ENCODE measurements at places on chromosomes 5 and 9.

GRCh38 chr9:123959787-123960186 lies 29.9 kb upstream of the DENND1A start:
- DNase-seq: no peak

- no peak for DNase-seq
Measured at GRCh38 chr9:131333771-131334628, 44.5 kb downstream of the PLPP7 start.

GRCh38 chr5:130514984-130515690 lies 610.9 kb downstream of the CHSY3 start:
- no peak for DNase-seq

DNA sequence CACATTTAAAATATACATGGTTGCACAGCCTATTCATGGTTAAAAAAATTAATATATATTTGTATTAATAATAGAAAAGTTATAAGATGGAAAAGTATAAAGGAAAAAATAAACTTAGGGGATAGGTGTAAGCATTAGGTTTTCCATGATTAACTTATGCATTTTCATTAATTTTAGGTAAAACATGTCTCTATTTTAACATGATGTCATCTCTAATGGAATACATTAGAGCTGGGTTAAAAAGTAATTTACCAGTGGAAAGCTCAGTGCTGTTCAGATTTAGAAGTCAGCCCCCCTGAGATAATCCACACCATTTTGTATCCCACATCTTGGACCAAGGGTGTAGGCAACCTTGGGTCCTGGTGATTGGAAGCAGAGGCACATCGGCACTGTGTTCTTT lies 49.7 kb downstream of the SNX24 start:
- no peak for DNase-seq

DNA sequence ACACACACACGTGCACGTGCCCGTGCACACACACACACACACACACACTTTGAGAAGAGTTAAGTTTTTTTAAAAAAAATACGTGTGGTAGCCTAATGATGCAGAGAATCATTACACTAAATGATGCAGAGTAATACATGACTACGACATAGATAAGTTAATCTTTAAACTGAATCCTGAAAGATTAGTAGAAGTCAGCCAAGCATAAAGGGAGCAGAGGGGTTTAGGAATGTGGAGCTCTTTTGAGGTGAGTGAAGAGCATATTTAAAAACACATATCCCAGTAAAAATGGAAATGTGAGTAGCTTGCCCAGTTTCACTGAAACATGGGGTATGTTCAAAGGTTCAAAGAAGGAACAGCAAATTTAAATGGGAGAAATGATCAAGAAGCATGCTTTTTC lies 61.3 kb upstream of the TYRP1 start:
- DNase-seq: no peak

DNA sequence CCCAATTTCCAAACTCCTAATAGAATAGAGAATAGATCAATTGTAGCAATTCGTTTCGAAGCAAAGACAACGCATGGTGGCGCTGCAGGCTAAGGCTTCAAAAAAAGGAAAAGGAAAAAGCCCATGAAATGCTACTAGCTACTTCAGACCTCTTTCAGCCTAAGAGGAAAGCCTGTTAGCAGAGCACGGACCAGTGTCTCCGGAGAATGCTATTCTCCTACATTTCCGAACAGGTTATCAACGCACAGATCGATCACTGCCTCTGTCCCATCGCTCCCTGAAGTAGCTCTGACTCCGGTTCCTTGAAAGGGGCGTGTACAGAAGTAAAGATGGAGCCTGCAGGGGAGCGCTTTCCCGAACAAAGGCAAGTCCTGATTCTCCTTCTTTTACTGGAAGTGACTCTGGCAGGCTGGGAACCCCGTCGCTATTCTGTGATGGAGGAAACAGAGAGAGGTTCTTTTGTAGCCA lies at the start of gene PCDHB15:
TSS of gene PCDHB15 (plus strand) at position 146 of the 468 bp plus-strand sequence. CDS start at position 330, 184 bp downstream.
- no peak for DNase-seq

GRCh38 chr9:120935383-120935857 lies 8.8 kb upstream of the TRAF1 start:
- no peak for DNase-seq

- no peak for DNase-seq
Measured at GRCh38 chr9:33418090-33418489, 15.7 kb upstream of the AQP7 start.

- no peak for DNase-seq
Measured at GRCh38 chr9:13144166-13144775, 135.2 kb downstream of the MPDZ start.

DNA sequence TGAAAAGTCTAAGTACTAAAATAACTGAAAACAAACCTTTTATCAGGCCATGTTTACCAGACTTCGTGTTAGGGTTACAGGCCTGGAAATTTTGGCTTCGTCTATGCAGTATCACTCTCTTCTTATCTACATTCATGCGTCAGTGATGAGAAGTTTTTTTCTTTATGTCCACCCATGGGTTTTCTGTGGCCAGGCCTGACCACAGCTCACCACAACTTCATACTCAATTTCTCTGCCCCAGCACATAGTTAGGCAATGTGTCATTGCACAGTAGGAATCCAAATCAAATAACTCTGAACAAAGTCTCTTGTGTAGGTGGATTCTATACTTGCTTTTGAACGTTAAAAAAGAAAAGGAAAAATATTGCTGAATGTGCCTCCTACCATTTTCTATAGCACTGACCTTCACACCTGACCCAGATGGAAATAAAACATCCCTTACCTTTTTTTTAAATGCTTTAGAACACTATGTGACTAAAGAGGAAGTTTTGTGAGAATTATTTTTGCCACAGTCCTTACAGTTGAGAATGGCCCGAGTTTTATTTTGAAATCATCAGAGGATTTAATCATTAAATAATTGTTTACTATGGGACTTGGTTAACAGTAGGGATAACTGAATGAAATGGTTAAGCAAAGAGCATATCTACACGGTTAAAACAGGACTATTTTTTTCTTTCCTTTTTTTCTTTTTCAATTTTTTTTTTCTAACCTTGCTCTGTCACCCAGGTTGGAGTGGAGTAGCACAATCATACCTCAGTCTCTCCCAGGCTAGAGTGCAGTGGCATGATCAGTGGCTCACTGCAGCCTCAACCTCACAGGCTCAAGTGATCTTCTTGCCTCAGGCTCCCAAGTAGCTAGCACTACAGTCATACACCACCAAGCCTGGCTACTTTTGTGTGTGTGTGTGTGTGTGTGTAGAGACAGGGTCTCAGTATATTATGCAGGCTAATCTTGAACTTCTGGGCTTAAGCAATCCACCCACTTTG lies 1247.0 kb upstream of the ACO1 start:
- no peak for DNase-seq

- no peak for DNase-seq
Measured at GRCh38 chr9:127370672-127371648, 26.0 kb upstream of the SLC2A8 start.

- no peak for DNase-seq
Measured at GRCh38 chr5:137995077-137995748, 37.7 kb downstream of the FAM13B start.

- no peak for DNase-seq
Measured at GRCh38 chr5:109844695-109845094, 155.0 kb downstream of the MAN2A1 start.

GRCh38 chr5:4831325-4831724 lies 308.8 kb upstream of the ADAMTS16 start:
- no peak for DNase-seq

GRCh38 chr5:173941758-173942401 lies 47.1 kb upstream of the C5orf47 start:
- no peak for DNase-seq

DNA sequence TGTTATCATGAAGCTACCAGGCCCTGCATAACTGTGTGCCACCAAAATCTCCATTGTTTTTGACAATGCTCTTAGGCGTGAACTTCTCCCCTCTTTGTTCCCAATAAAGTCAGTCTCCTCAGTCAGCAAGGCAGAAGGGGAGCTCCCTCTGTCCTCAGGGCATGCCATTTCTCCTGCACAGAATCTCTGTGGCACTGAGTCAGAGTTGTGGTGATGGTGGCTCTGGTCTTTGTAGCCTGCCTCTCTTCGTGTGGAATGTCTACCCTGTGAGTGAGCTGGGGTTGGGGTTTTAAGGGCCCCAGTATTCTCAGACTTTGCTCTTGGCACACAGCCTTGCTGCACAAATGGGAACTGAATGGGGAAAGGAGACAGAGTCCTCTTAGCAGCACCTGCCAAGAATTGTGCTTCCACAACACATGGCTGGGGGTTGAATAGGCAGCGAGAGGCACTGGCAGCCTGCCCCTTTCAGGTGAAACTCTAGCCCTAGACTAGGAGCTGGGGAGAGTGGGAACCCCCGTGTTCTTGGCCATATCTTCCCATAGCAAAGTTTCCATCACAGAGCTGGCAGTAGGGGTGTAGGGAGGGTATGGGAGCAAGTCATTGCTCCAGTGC lies 146.6 kb downstream of the SH3GL2 start:
- no peak for DNase-seq

GRCh38 chr9:35341585-35341984 lies 148.3 kb upstream of the RUSC2 start:
- no peak for DNase-seq

- DNase-seq: no peak
Measured at GRCh38 chr5:151885138-151885908, 39.3 kb downstream of the GLRA1 start.

- DNase-seq: no peak
Measured at GRCh38 chr5:115392611-115393010, 96.2 kb upstream of the CCDC112 start.

GRCh38 chr5:6732634-6733410 lies 19.6 kb downstream of the TENT4A start:
- DNase-seq: no peak

- no peak for DNase-seq
Measured at GRCh38 chr9:98568909-98569469, 139.7 kb downstream of the GABBR2 start.

GRCh38 chr5:36089989-36090388 lies 23.3 kb upstream of the UGT3A2 start:
- DNase-seq: no peak

- DNase-seq: no peak
Measured at GRCh38 chr9:137303151-137303892, 1.3 kb upstream of the NRARP start.

- DNase-seq: no peak
Measured at GRCh38 chr5:36558641-36559040, 47.8 kb upstream of the SLC1A3 start.

DNA sequence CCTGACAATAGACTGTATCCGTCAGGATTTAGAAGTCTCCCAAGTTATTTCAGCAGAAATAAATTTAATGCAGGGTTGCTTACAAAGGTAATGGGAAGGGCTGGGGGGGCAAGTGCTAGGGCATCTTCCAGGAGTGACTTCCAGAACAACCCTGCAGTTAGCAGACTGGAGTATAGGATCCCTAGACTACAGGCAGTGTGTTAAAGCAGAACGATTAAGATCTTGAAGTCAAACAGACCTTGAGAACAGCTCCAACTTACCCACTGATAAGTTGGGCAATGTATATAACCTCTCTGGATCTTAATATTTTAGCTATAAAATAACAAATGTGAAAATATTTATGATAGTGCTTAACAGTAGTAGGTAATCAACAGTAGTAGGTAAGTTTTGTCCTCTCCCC lies 113.6 kb upstream of the LIFR start:
- no peak for DNase-seq

- no peak for DNase-seq
Measured at GRCh38 chr9:112032743-112033142, 136.1 kb downstream of the UGCG start.

DNA sequence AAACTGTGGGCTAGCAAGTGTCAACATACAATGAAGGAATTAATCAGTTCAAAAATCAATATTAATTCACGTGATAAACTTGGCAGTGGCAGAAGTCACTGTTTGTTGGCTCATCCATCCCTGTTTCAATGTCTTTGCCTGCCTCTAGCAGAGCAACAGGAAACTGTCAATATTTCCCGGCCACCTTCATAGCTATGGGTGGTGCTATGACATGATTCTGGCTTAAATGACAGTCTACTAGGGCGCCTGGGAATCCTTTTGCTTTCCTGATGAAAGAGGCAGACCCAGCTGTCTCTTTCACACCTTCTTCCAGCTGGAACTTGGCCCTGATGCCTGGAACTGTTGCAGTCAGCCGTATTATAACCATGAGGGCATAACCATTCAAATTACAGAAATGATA lies 72.1 kb upstream of the DNAH5 start:
- DNase-seq: no peak

- no peak for DNase-seq
Measured at GRCh38 chr5:132774896-132775295, 2.1 kb downstream of the SEPTIN8 start.

DNA sequence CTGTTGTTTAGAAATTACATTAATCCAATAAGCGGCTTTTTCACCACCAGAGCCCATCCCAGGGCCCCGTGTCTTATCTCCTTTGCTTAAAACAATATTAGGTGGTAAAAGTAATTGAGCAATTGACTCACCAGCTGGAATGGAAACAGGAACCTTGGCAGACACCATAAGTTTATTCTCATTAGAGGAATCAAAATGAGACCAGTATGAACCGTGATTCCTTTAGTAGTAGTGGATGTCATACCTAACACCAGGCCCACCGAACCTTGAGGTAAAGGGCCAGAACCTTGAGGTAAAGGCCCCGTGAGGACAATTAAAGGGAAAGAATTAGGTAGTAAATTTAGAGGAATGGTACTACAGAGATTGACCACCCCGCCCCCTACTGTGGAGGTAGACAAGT lies 16.5 kb downstream of the HSDL2 start:
- no peak for DNase-seq

DNA sequence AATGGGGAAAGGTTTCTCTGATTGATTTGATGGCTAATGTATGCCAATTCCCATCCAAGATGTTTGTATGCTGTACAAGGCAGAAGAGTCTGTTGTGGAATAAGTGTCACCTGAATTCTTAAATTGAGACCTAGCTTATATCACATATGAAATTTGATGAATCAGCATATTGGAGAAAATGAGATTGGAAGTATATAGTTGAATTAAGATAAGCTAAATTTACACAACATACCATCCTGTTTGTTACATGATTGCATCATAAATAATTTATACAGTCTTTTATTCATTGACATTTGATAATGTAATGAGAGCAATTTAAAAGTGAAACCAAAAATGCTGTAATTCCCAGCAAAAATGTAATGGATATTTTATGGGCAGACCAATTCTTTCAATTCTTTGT lies 1.1 kb downstream of the CWC27 start:
- DNase-seq: no peak

GRCh38 chr5:152378730-152379129 lies 26.3 kb downstream of the NMUR2 start:
- DNase-seq: no peak

- no peak for DNase-seq
Measured at GRCh38 chr5:59367791-59368394, 525.6 kb downstream of the PDE4D start.

- DNase-seq: no peak
Measured at GRCh38 chr5:167934551-167934971, 356.9 kb upstream of the WWC1 start.

- DNase-seq: no peak
Measured at GRCh38 chr5:146912874-146913273, 34.3 kb upstream of the PPP2R2B start.

- no peak for DNase-seq
Measured at GRCh38 chr9:706073-706472, 135.4 kb upstream of the DMRT1 start.

DNA sequence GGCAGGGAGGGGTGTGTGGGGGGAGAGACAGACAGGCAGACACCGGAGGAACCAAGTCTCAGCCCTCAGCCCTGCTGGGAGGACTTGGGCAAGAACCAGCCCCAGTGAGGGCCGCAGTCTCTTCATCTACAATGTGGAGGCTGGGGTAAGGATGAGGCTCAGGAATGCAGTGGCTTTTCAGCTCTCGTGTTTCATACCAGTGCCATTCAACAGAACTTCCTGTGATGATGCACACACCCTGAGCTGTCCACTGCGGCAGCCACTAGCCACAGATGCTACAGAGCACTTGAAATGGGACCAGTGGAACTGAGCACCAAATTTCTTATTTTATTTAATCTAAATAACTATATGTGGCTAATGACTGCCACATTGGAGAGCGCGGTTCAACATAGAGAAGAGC lies 10.7 kb downstream of the CAMK2A start:
- DNase-seq: no peak
